NCI-H2081 (cell line): ENCODE measurements at places on chromosomes 7 and 10.

DNA sequence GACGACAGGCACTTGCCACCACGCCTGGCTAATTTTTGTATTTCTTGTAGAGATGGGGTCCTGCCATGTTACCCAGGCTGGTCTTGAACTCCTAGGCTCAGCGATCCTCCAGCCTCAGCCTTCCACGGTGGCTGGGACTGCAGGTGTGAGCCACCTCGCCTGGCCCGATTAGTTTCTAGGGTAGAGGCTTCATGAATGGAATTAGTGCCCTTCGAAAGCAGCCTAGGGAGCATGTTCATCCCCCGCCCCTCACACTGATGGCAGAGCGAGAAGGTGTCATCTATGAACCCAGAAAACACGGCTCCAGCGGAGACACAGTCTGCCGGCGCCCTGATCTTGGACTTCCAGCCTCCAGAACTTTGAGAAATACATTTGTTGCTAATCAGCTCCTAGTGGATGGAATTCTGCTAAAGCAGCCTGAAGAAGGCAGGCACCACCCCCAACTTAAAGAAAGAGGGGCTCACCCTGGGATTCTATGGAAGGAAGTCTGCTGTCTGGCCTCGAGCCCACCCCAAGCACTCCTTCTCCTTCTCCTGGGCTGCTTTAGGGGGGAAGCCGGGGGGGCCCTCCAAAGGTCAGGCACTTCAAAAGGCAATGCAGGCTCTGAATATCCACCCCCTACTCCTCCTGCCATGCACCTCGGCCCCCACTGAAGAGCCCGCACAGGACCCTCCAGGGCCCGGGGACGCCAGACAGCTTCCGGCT is 10.1 kb downstream of the PDGFA start:
- no peak for DNase-seq

DNA sequence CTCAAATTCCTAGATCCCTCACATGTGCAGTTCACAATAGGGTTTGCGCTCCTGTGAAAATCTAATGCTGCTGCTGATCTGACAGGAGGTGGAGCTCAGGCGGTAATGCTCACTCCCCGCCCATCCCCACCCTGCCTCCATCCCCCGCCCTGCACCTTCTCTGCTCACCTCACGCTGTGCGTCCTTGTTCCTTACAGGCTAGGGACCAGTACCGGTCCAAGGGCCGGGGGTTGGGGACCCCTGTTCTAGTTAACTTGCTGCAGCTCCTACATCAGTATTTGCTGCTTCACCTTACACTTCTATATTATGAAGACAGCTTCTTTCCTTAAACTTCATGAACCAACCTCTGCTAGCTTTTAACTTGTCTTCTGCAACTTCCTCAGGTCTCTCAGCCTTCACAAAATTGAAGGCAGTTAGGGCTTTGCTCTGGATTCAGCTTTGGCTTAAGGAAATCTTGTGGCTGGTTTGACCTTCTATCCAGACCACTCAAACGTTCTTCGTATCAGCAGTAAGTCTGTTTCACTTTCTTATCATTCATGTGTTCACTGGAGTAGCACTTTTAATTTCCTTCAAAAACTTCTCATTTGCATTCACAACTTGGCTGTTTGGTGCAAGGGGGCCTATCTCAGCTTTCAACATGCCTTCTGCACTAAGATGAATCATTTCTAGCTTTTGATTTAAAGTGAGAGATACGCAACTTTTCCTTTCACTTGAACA is 1.7 kb upstream of the TNKS2 start:
- peak; percentile 8 for DNase-seq

GRCh38 chr10:73251683-73252444 is 580 bp downstream of the MRPS16 start:
- DNase-seq, result no peak

DNA sequence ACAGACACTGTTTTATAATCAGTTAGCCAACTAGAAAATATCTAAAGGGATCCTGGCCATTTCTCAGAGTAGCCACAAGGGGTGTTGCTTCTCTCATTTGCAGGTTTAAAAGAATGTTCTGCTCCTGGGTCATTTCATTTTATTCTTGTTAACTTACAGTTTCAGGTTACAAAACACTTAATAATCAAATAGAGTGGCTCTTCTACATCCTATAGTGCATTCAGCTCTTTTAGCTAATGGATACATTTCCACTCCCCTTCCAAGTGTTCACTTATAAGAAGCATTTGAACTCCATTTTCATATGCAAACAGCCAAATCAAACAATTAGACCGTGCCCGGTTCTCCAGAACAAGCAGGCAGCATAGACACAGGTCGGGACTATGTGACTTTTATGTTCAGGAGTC is 117.5 kb downstream of the TRIL start:
- peak; percentile 34 for DNase-seq

DNA sequence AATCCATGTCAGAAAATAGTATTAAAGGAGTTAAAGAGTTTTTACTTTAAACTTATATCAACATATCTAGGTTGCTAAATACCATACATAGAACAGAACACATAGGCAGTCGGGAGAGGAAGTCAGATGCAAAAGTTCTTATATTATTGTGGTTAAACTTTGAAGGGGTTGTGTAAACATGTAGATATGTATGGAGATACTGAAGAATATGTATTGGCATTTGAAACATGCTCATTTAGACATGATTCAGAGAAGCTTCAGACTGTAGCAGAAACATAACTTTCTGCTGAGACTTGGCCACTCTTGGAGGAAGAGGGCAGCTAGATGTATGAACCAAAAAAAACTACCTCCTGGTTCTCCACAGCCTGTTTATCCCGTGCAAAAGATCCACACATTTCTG is 103.5 kb upstream of the FERD3L start:
- DNase-seq, result no peak

GRCh38 chr7:154353355-154353767 is 301.2 kb downstream of the DPP6 start:
- peak; percentile 75 for DNase-seq

- DNase-seq, result no peak
Observed at GRCh38 chr10:127907411-127908105, 655 bp downstream of the PTPRE start.

DNA sequence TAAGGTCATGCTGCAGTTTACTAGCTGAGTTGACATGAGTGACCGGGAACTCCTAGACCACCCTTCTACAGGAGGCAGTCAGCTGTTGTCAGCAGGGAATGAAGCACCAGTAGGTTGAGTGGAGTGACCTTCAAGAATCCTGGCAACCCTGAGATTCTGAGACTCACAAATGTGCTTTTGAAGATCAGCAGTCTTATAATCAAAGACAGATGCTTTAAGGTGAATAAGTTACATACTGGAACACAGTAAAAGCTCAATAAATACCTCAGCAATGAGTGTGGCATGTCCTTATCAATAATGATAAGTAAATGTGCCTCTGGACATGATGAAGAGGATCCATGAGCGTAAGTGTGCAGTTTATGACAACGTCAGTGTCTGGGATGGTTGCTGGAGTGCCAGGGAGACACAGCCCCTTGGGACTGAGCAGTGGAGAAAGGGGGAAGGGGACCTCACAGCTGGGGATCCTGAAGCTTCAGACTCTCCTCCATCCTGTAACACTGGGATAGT is 11.9 kb upstream of the OR6V1 start:
- DNase-seq, result no peak

- no peak for DNase-seq
Observed at GRCh38 chr7:154628556-154628955, 374.4 kb downstream of the PAXIP1 start.

GRCh38 chr7:34756691-34757090 is 98.7 kb downstream of the NPSR1 start:
- peak; percentile 93 for DNase-seq
